ENCODE measurements at places on chromosomes 4 and X.
A peak's percentile ranks its signal among the peaks of the same experiment; 100 is the strongest.

DNA sequence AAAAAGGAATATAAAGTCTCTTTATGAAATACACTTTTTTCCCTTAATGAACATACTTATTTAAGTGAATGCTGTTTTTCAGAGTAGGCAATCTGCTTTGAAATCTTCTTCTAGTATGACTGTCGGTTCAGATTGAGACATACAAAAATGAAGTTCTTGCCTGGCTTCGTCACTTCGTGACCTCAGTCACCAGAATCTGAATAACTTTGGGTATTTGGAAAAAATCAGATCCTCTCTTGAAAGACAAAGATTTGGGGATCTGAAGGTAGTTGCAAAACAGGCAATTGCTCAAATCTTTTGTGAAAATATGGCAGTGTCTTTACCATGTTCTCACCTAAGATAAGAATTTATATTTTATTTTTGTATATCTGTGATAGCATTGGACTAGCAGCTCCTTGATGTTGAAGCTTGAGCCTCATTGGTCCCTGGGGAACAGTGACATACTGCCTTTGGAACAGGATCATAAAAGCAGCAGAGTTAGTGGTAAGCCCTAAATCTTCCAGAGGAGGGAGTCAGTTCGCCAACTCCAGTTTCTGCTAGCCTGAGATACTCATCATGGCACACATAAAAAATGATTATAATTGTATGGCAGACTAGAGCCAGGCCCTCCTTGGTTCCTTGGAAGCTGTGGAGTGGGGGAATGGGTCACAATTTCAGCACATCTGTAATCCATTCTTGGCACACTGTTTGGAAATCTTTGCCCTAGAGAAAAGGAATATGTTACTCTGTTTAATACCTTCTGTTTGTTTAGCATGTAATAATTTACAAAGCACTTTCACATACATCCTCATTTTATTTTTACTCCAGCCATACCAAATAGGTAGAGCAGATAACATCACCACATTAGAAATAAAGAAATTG lies 5.0 kb downstream of the ARFIP1 start:
- DNase-seq: peak; percentile 18

DNA sequence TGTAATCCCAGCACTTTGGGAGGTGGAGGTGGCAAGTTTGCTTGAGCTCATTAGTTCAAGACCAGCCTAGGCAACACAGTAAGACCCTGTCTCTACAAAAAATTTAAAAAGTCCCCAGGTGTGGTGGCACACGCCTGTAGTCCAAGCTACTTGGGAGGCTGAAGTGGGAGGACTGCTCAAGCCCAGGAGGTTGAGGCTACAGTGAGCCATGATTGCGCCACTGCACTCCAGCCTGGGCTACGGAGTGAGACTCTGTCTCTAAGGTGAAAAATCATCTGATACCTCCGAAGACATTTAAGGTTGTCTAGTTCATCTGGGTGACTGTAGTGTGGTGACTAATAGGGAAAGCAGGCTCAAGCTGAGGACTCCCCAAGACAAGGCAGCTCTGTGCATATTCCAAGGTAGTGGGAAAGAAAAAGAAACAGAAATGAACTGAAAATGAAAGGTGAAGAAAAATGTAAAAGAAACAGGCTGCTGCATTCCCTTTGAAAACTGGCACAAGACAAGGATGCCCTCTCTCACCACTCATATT lies 23.3 kb downstream of the FRYL start:
- DNase-seq: no peak

GRCh38 chr4:135277068-135277979 lies 1075.7 kb upstream of the PABPC4L start:
- DNase-seq: no peak

DNA sequence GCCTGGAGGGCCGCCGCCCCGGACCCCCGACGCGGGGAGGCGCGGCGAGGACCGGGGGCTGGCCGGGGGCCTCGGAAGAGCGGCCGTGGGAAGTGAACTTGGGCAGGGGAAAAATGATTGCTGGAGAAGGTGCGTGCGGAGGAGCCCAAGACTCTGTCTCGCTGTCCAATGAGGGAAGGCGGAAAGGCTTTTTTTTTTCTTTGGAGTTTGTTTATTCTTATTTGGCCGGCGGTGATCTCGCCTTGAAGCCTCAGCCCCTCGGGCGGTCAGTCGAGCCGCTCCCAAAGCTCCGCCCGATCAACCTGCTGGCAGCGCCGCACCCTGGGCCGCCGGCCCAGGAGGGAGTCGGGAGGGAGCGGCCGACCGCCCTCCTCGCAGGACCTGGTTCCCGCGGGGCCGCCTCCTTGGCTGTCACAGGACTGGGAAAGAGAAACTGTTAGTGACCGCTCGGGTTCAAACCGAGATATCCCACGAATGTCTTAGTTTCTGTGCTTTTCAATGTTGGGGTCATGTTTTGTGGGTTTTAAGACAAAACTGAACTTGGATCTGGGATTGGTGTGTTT lies 2.5 kb downstream of the CPEB2 start:
- DNase-seq: no peak

GRCh38 chrX:18099745-18100144 lies 120.9 kb downstream of the BEND2 start:
- no peak for DNase-seq

DNA sequence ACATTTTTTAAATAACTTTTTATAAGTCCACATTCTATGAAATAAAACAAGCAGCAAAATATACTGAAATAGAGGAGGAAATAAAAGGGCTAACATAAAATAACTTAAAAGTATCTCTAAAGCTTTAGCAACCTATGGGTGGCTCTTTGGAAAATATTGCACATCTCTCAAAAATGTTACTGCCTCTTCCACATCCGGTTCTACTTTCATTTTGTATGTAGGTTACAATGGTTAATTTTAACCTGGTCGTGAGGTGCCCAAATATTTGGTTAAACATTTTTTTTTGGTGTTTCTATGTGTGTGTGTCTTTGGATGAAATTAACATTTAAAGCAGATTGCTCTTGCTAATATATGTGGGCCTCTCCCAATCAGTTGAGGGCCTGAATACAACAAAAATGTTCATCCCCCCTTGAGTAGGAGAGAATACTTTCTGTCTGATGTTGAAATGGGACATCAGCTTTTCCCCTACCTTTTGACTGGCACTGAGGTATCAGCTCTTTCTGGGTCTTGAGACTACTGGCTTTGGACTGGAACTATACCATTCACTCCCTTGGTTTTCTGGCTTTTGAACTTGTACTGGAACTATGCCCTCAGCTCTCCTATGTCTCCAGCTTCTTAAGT lies 353.0 kb downstream of the ADAM29 start:
- DNase-seq: no peak

GRCh38 chrX:68695206-68695845 lies 47.9 kb downstream of the STARD8 start:
- no peak for DNase-seq

- no peak for DNase-seq
Observed at GRCh38 chr4:72352711-72353110, 216.3 kb downstream of the ADAMTS3 start.

GRCh38 chrX:106730401-106730800 lies 3.9 kb downstream of the RNF128 start:
- DNase-seq: no peak

GRCh38 chrX:95995583-95995982 lies 689.1 kb upstream of the DIAPH2 start:
- DNase-seq: no peak

DNA sequence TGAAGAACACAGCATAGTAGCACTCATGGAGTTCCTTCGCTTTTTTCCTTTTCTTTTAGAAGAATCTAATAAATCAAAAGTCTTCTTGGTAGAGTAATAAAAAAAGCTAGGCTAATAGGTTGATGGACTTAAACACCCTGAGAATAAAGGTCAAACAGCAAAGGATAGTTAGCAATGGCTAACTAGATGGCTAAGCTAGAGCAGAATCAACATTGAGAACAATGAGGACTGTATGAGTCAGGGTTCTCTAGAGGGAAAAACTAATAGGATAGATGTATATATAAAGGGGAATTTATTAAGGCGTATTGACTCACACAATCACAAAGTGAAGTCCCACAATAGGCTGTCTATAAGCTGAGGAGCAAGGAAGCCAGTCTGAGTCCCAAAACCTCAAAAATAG lies 550.9 kb downstream of the GLUD2 start:
- no peak for DNase-seq

- DNase-seq: no peak
Observed at GRCh38 chr4:1718095-1718850, 2.9 kb downstream of the TMEM129 start.

DNA sequence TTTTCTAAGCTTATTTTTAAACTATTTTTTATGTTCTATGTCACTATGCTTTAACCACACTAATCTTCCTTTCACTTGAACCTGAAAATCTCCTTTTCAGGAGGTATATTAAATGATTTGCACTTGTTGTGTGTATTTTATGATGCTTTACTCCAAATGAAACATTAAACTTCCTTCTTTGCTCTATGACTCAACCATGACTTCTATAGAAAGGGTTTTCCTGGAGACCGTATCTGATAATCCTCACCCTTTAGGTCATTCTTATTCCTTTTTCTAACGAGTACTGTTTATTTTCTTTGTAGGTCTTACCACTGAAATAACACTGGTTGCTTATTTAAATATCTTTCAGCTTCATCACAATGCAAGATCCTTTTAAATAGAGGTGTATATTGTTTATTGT lies 1163.2 kb downstream of the PCDH18 start:
- no peak for DNase-seq

GRCh38 chr4:1082215-1083182 lies 30.9 kb downstream of the RNF212 start:
- no peak for DNase-seq

DNA sequence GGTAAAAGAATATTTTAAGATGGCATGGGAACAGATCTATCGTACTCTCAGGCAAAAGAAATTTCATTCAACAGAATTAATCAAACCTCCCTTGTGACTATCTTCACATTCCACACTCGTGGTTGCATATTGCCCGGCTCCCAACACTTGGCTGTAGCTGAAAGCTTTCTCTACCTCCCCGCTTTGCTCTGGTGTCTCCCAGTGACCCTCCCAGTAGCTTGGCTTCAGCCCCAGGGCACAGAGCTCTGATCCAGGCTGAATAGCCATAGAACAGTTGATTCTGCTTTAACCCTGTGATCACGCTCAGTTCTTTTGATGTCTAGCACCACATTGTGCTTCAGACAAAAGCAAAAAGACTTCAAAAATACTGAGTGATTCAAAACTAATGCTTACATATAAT lies 24.6 kb downstream of the SLC7A11 start:
- DNase-seq: no peak

DNA sequence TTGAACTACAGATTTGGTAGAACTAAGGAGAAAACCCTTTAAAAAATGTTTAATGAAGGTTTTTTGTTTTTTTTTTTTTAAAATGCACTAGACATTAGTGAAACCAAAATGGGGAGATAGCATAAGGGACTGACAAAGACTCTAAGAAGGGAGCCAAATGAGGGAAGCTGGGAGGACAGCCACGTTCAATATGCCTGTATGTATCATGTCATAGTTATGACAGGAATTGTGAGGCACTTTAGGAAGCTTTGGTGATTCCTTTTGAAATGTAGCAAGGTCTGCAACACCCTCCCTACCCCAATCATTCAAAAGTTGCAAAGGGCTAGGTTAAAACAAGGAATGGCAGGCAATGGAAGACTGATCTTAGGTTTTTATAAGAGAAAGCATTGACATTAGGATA lies 526.0 kb downstream of the TLL1 start:
- no peak for DNase-seq
